ENCODE measurements at places on chromosomes 7 and 10. TPM values are rescaled to one million over a fixed set of nuclear protein-coding genes. Genes with fewer than 3 reads are reported as not detected.

CAPZA2 gene
- total RNA-seq: 158 TPM

LIPF gene
- not detected for total RNA-seq

CPA2 gene
- 0.16 TPM for total RNA-seq

LDB3 gene
- total RNA-seq: 0.20 TPM

MYH16 gene
- total RNA-seq: not detected

PALD1 gene
- 3.1 TPM for total RNA-seq

GSTO2 gene
- total RNA-seq: 1.5 TPM

SCIN gene
- total RNA-seq: 0.20 TPM

GPNMB gene
- 1.8 TPM for total RNA-seq

- DNase-seq: no peak
Measured at GRCh38 chr7:36232971-36233550, 80.0 kb downstream of the EEPD1 start.

DNA sequence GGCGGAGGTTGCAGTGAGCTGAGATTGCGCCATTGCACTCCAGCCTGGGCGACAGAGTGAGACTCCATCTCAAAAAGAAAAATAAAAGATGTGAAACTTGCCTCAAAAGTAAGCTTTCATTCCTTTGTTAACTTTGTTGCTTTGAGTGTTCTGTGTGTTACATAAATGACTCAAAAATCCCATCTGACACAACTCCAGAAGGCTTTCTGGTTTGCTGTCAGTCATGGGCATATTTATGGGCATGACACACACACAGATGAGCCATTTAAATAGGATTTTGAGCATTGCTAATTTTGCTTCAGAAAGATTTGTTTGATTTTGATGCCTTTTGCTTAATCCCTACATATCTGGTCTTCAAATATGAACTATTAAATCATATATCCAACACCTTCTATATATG is 82.6 kb downstream of the CACNB2 start:
- DNase-seq: no peak

- DNase-seq: no peak
Measured at GRCh38 chr7:33076737-33077136, 14.2 kb upstream of the NT5C3A start.

DNA sequence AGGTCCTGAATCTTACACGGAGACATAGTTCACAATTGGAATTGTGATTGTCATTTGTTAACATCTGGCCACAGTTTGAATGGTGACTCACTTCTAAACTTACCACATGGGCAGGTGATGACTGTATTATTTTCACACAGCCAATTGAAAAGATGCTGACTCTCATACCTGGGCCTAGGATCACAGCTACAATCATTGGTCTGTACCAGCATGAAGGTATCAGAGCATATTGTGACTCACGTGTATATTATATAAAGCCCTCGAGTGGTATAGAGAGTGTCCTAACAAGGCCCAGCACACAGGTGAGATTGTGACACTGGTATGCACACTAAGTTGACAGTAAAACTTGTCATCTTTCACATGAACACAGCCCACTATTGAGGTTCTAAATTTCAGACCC is 9.4 kb upstream of the ZNF107 start:
- no peak for DNase-seq

- DNase-seq: no peak
Measured at GRCh38 chr10:23351926-23352519, 7.4 kb upstream of the C10orf67 start.

DNA sequence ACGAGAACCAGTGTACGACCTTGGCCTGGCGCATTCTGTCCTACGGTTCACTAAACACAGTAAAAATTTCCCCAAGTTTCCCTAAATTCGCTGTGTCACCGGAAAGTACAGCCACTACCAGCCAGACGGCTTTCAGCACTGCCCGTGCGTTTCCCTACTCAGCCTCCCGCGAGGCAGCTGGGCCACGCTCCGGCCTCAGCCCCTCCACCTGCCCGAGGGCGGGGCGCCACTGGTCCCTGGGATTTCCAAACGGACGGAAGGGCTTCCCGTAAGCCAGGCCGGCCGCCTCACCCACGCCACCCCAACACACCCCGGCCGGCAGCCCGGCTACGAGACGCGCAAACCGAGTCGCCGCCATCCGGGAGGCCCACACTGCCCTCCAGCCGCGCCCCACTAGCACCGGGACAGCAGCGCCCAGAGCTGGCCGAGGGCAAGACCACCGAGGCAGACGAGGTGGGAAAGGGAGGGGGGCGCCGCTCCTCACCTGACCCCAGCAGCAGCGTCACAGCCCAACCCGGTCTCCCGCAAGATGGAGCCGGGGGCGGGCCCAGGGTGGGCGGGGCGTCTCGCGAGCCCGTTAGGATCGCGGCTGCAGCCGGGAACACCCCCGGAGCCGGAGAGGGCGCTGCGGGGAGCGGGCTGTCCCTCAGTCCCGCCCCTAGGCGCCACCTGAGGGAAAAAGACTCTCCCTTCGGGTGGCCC is at the start of gene ANXA7:
Gene ANXA7, minus strand, starts transcription at position 531 of the 702 bp plus-strand sequence. CDS start 13,202 bp downstream, outside the sequence.
- DNase-seq: peak; percentile 94

- DNase-seq: no peak
Measured at GRCh38 chr10:18157881-18158280, 17.7 kb downstream of the CACNB2 start.

GRCh38 chr7:31079824-31080511 is 27.9 kb downstream of the ADCYAP1R1 start:
- no peak for DNase-seq

DNA sequence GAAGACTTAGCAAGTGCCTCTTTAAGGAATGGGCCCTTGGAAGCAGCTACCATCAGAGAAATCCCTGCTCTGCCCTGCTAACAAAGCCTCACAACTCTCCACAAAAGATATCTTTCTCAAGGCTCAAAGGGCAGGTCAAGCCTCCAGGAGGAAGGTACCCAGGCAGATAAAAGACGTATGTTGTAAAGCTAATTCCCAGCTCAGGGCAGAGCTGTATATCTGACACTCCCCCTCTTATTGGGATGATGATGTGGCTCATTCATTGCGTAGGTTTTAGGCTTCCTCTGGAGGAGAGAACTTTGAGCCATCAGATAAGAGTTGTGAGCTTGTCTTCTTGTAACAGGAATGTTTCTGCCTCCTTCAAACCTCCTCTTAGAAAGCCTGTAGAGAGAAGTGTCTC is 145.4 kb downstream of the CALN1 start:
- DNase-seq: no peak

DNA sequence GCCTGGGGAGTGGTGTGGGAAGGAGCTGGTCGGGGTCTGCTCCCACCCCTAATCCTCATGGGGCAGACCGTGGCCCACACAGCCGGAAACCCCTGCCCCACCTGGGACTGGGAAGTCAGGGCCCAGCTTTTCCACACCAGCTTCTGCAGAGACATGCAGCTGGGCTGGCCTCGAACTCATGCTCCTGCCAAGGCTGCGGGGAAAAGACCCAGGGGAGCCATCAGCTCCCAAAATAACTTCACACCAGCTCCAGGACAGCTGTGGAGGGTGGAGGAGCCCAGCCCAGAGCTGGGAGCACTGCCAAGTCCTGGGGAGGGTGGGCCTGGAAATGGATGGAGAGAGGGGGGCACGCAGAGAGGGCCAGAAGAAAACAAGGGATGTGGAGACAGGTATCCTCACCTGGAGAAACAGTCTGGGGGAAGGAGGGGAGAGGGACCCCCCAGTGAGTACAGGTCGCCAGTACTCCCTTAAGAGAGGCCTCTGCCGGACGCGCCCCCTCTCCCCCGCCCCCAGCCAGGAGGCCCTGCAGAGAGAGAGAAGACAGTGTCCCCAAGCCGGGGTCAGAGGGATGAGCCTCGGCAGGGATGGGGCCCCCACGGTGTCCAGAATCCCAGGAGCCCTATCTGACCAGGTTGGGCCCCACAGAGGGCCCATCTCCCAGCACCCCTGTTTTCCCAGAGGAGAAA is 11.5 kb upstream of the GRIFIN start:
- DNase-seq: no peak

GRCh38 chr10:71761105-71761511 is 12.2 kb downstream of the VSIR start:
- DNase-seq: no peak

- no peak for DNase-seq
Measured at GRCh38 chr10:76411729-76412435, 980.5 kb downstream of the LRMDA start.

GRCh38 chr7:153097511-153098201 is 338.1 kb downstream of the ACTR3B start:
- DNase-seq: no peak

DNA sequence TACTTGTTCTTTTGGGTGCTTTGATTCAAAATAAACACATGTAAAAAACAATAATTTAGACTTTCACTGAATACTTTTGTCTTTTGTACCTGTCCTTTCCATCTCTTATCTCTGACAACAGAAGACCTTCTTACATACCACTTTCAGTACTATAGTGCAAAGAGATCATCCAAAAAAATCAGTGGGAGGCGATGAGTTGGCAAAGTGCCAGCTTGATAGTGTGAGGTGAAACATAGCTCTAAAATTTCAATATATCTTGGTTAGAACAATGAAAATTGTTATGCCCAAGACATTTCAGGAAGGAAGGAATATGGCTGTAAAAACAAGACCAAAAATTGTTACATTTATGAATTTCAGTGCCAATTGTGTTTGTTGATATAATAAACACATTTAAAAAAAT is 390.2 kb upstream of the COBL start:
- DNase-seq: no peak

- DNase-seq: no peak
Measured at GRCh38 chr10:127913368-127913759, 6.5 kb downstream of the PTPRE start.

- DNase-seq: no peak
Measured at GRCh38 chr7:963236-964078, 9.0 kb upstream of the ADAP1 start.

GRCh38 chr7:143318661-143319060 is 2.8 kb downstream of the CLCN1 start:
- DNase-seq: no peak

- DNase-seq: no peak
Measured at GRCh38 chr7:15801551-15801950, 115.1 kb upstream of the MEOX2 start.

GRCh38 chr10:97412891-97413304 is 11.8 kb upstream of the RRP12 start:
- peak; percentile 66 for DNase-seq

DNA sequence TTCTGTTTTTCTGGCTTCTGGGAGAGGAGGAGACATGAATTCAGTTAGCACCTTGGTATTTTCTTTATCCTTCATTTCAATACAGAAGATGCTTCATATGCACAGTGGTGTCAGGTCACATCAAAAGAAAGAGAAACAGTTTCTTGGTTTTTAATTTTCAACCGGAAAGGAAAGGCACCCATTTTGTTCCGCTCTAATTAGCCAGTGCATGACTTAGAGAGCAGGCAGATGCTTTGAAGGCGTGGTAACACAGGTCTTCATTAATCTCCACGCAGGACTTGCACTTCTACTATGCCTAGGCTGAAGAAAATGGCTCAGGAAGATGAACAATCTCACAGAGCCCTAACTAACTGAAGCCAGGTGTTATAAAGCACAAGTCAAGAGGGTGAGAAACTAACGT is 70.4 kb upstream of the ATRNL1 start:
- no peak for DNase-seq

DNA sequence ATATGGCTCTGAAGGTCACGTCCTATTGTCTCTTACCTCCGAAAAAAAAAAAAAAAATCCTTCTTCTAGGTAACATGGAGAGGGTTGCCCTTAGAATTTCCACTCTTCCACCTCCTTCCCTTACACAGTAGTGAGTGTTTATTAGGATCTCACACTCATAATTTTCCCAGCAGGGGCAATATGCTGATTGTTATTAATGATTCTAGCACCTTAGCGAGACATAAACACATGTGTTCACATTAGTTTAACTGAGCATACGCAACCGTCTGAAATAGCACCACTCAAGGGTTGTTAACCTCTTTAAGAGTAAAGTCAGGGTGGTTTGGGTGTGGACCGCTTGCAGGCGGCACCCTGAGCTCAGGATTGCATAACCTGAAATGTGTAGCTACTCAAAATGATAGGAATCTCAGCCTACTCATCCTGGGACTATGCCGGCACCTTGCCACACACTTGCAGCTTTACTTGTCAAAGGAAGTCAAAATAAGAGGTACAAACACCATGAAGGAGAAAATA is 52.2 kb downstream of the CPEB3 start:
- DNase-seq: no peak

GRCh38 chr10:96491303-96491702 is 22.4 kb downstream of the TLL2 start:
- no peak for DNase-seq

DNA sequence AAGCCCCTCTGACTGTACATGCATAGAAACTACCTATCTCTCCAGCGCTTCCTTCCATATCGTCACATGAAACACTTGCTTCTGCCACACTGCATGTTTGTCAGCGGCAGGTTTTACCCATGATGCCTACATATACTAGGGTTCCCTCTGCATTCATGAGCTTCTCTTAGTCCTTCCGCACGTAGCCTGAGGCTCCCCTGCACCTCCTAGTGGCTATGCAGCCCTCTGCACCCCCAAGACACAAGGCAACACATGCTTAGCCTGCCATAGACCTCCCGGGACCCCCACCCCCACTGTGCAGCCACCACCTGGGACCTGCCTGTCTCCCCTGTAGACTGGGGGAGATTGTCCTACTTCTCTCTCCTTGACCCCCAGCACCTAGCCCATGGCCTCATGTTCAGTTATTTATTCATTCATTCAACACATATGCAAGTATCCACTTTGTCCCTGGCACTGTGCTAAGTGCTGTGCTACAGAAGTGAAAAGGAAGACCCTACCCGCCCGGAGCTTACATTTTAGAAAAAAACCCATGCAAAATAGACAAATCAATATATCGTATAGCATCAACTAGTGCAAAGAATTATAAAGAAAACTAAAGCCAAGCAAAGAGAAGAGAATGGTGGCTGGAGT is 23.5 kb downstream of the TMEM273 start:
- DNase-seq: peak; percentile 41

DNA sequence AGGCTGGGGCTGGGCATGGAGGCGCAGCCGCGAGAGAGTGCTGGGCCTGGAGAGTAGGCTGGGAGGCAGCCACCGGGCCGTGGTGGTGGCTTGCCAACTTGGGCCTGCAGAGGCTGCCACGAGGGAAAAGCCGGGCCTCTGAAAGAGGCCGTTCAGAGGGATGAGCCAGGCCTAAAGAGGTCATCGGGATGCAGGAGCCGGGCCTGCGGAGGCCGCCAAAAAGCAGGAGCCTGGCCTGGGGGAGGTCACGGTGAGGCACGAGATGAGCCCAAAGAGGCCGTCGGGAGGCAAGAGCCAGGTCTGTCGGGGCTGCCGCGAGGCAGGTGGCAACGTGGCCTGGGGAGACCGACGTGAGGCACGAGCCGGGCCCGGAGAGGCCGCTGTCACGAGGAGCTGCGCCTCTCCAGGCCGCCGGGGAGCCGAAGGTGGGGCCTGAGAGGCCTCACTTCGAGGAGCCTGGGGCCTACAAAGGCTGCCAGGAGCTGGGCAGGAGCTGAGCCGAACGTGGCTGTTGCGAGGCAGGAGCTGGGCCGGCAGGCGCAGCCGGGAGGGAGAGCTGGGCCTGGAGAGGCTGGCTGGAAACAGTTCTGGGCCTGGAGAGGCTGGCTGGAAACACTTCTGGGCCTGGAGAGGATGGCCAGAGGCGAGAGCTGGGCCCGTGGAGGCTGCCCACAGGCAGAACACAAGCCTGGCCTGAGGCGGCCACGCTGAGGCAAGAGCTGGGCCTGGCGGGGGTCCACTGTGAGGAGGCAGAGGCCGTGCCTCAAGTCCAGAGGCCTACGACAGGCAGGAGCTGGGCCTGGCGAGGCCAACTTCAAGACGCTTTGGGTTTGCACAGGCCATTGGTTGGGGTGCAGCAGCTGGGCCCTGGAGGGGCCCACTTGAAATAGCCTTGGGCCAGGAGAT is 24.6 kb downstream of the MDH2 start:
- no peak for DNase-seq

All from activated naive CD8-positive, alpha-beta T cell treated with anti-CD3 and anti-CD28 coated beads for 36 hours (primary cell).